Activated CD8-positive, alpha-beta memory T cell treated with anti-CD3 and anti-CD28 coated beads for 1 hour (primary cell): ENCODE measurements at places on chromosomes 5 and 9.

DNA sequence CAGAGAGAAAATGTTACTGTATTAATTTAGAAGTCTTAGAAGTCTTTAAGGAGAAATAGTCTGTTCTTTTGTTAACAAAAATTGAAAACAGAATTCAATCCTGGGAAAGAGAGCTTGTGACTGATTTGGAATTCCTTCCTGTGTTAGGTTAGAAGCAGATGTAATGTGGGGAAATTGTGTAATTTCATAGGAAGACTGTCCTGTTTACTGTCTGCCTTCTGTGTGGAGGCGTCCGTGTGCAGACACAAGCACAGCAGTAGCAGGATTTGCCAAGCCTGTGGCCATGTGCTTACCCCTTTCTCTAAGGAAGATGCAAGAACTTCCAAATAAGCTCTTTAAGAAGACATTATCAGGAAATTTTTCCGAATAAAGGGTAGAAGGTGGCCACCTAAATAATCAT, 36.7 kb upstream of the F2R start:
- DNase-seq, result no peak

DNA sequence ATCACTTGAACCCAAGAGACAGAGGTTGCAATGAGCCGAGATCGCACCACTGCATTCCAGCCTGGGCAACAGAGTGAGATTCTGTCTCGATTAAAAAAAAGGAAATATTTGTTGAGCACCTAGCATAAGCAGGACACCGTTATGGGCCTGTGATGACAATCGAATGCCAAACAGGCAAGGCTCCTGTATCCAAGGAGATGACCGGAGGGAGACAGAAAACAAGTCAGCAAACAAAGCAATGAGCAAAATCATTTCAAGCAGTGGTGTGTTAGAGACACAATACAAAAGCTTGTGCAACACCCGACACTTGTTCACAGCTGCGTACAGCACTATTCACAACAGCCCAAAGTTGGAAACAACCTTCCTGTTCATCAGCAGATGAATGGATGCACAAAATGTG, 87.1 kb upstream of the CPEB4 start:
- DNase-seq, result no peak

- no peak for DNase-seq
Observed at GRCh38 chr5:125578551-125578950, 832.1 kb upstream of the ZNF608 start.

DNA sequence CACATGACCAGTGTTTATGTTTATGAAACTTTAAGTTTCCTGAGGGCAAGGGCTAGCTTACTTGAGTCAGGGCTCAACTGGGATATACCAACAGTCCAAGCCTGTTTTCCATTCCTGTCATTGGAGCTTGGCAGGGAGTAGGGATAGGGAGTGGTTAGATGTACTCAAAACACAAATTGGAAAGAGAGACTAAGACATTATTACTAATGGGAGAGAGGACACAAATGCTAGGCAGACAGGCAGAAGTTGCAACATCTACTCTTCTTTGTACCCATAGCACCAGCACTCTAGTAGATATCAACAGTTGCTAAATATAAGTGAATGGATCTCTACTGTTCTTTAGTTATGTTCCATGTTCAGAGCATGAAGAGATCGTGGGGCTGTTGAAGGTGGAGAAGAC, 62.8 kb downstream of the NPR3 start:
- DNase-seq, result no peak

DNA sequence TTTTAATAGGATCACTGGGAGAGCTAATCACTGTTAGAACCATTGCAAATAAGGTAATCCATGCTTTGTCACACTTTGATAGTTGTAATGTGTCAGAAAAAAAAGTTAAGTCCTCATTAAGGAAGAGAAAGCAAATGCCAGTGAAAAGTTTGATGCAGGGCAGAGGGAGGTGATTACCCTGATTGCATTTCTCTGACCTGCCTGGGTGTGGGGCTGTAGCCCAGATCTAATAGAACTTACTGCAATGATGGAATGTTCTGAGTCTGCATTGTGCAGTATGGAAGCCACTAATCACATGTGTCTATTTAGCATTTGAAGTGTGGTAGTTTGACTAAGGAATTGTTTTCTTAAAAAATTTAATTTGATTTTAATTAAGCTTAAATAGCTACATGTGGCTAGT, 202.7 kb downstream of the ATP10B start:
- DNase-seq, result no peak

- no peak for DNase-seq
Observed at GRCh38 chr9:132426639-132427414, 16.8 kb downstream of the CFAP77 start.
